Activated gamma-delta T cell (primary cell): ENCODE measurements at places on chromosomes 13 and 19.

- DNase-seq = no peak
These were observed 43.8 kb downstream of the DNM2 start for GRCh38 chr19:10761443-10762250.

GRCh38 chr19:50906217-50906616 lies 5.0 kb downstream of the KLK4 start:
- DNase-seq = no peak

DNA sequence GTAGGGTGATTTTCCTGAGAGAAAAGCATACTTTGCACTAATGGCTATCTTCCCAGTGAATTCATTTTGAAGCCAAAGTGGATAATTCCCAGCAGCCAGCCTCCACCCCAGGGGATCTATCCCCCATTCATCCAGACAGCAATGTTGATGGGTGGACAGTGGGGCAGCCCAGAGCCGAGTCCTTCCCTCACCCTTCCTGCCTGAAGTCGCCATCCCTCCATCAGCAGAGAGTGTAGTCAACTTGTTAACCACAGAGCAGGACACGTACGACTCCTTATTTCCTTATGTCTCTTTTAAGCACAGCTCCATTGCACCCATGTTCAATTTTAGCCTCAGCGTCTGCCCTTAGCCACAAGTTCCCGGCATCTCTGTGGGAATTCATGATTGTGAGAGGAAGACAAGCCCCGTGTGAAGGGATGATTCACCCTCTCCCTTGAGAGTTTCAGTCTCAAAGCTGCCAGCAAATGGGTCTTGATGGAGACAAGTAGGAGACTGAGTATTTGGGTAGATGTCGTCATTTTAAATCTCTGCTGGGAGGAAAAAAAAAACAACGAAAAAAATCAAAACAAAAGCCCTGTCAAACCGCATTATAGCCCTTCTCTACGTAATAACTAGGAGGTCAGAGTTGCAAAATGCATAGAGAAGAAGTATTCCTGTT lies 58.3 kb upstream of the MEDAG start:
- no peak for DNase-seq

- DNase-seq = no peak
These were observed 34.3 kb upstream of the SHKBP1 start for GRCh38 chr19:40542202-40542859.

- no peak for DNase-seq
These were observed 22.3 kb downstream of the CDC16 start for GRCh38 chr13:114257014-114257413.

- DNase-seq = no peak
These were observed 706.4 kb upstream of the SLC10A2 start for GRCh38 chr13:103772576-103772975.

GRCh38 chr13:23427342-23427843 lies 6.1 kb downstream of the SACS start:
- no peak for DNase-seq
